ENCODE measurements at places on chromosomes 12 and 14.
A peak's percentile ranks its signal among the peaks of the same experiment; 100 is the strongest.

- no peak for DNase-seq
These were observed 340.0 kb upstream of the STXBP6 start for GRCh38 chr14:25389948-25390347.

GRCh38 chr14:71163050-71163841, 256.0 kb downstream of the PCNX1 start:
- DNase-seq: no peak

GRCh38 chr12:63420206-63420644, 248.1 kb downstream of the DPY19L2 start:
- peak; percentile 98 for DNase-seq

- DNase-seq: no peak
These were observed 72.8 kb upstream of the IFNG-AS1 start for GRCh38 chr12:67916266-67916970.

DNA sequence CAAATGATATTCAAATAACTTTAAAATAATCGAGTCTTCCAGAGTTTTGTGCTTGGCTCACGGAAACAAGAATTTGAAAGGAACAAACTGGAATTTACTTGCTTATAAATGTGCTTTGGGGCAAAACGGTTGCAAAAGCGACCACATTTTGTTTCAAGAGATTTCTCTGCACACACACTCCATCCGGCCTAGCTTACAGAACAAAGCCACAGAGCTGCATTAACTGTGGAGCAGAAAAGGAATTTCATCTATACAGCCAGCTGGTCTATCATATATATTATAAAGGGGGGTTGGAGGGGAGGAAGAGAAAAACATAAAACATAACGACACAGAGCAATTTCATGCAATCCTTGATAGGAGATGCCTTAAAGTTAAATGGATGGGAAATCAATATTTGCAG, 153.0 kb downstream of the MYRFL start:
- DNase-seq: peak; percentile 93

DNA sequence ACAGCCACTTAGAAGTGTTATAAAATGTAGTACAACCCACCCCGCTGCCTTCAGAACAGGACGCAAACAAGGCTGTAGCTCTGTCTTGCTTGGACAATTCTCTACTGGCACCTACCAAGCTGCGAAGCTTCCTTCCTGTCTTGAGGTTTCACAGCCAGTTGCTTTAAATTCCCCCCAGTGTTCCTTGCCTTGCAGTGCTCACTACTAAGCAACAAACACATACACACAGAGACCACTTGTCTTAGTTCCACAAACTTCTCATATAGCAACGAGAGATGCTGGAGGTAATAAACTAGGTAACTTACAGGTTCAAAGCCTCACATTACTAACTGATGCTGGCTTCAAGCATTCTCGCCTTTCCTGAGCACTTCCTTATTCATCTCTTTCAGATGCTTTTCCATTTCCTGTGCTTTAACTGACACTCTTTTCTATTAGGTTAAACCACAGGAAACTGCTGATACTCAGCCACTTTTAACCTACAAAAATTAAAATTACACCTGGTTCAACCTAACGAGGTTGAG, 91.5 kb upstream of the PTGDR start:
- DNase-seq: no peak

DNA sequence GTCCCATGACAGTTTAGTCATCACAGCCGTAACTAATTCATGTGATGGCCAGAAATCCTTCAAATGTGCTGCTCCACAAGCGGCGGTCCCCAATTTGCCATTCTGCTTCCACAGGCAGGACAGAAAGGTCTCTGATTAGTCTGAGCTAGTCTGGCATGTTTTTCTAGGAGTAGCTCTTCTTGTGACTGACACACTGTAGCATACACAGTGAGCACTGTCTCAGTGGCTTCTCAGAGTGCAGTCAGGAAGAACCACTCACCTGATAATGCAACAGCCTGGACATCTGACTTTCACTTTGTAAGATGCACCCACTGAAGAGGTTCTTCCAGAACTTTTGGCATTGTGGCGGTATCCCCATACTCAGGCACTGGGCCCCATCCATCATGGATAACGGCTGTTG, 1266.2 kb downstream of the TMEM121 start:
- DNase-seq: no peak

GRCh38 chr12:24361877-24362580, 412.6 kb upstream of the SOX5 start:
- DNase-seq: no peak

- DNase-seq: no peak
These were observed 395.5 kb downstream of the ZFP36L1 start for GRCh38 chr14:68397371-68397811.

DNA sequence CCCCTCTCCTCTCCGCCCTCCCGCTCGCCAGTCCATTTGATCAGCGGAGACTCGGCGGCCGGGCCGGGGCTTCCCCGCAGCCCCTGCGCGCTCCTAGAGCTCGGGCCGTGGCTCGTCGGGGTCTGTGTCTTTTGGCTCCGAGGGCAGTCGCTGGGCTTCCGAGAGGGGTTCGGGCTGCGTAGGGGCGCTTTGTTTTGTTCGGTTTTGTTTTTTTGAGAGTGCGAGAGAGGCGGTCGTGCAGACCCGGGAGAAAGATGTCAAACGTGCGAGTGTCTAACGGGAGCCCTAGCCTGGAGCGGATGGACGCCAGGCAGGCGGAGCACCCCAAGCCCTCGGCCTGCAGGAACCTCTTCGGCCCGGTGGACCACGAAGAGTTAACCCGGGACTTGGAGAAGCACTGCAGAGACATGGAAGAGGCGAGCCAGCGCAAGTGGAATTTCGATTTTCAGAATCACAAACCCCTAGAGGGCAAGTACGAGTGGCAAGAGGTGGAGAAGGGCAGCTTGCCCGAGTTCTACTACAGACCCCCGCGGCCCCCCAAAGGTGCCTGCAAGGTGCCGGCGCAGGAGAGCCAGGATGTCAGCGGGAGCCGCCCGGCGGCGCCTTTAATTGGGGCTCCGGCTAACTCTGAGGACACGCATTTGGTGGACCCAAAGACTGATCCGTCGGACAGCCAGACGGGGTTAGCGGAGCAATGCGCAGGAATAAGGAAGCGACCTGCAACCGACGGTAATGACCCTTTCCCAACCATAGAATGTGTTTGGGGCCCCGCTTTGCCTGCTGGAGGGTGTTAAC, 615 bp downstream of the CDKN1B start:
- DNase-seq: no peak

- no peak for DNase-seq
These were observed 27.0 kb upstream of the AKAP5 start for GRCh38 chr14:64438181-64438841.

- no peak for DNase-seq
These were observed 17.1 kb upstream of the BICD1 start for GRCh38 chr12:32089586-32089985.

GRCh38 chr14:32925439-32925838, 13.2 kb upstream of the NPAS3 start:
- no peak for DNase-seq

DNA sequence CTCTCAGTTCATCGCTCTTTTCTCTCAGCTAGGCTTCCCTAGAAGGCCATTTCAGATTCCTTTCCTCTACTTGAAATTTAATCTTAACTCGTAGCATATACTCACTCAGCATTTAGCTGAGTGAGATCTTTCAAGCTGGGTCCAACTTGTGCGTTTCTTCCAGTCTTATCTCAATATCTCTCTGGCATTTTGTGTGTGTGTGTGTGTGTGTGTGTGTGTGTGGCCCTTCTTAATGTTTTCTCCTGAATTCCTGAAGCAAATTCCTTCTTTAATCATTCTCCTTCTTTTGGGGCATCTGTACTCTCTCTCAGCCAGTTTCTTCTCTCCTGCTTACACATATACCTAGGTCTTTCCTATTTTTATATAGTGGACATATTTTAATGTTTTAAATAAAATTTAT, 129.1 kb downstream of the KITLG start:
- DNase-seq: no peak

DNA sequence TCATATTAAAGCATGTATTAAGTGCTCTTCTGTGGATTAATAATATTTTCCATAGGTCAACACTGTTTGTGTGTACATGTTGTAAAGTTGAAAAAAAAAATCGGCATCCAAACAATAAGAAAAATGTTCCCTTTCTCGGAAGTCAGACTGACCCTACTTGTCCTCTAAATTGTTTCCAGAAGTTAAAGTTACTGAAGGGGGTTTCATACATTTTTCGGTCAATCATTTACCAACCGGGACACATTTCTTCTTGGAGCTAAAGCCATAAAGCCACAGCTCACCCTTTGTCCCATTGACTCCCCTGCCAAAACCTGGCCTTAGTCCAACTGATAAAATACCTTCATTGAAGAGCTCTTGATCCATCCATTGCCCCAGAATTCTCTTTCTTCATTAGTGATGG, 230.0 kb downstream of the ANO2 start:
- DNase-seq: no peak

GRCh38 chr14:101495284-101495683, 66.0 kb upstream of the DIO3 start:
- no peak for DNase-seq

GRCh38 chr12:79420146-79420618, 270.6 kb downstream of the PAWR start:
- no peak for DNase-seq

DNA sequence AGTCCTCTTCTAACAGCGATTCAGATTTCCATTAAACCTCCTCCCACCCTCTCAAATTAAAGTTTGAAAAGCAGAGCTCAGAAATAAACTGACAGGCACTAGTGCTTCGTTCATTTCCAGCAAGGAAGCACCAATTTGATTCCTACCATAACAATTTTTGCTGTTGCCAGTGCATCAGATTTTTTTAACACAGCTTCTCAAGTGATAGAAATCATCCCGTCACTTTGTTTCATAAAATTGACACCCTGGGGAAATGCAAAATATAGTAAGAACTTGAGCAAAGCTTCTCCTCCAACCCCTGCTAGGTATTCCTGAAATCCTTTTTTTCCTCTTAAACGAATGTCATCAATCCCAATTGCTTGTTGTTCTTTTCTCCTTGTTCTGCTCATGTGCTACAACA, 332.1 kb downstream of the FOXG1 start:
- DNase-seq: no peak

GRCh38 chr12:80716696-80717469, at the start of gene MYF5:
Gene MYF5, plus strand, starts transcription at chr12:80716912. Its CDS starts 152 bp downstream, at chr12:80717064.
- DNase-seq: no peak

DNA sequence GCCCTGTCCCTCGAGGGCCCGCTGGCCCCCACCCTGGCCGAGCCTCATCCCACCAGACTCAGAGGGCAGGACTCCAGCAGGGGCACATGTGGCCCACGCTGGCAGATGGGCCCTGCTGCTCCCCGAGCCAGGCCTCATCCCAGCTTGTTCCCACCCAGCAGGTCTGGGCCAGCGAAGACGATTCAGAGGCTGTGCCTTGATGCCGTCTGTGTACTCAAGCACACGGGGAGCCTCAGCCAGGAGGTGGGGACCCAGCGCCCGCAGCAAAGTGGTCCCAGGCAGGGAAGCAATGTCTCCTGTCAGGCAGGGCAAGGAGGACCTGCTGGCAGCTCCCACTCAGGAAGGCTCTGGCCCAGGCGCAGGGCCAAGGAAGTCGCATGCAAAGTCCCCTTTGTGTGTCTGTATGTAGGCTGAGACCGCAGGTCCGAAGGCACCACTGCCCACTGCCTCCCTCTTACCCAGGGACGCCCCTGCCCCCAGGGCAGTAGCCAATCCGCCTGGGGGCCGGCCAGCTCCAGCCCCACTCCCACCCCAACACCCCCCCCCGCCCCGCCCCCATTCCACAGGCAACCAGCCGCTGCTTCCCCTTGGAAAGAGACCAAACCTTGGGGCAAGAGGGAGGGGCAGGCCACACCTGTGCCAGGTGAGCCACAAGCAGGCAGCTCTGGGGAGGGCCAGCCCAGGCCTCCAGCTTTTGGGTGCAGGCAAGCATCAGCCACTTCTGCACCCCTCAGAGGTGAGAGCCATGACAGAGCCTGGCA, 9.4 kb downstream of the DEGS2 start:
- no peak for DNase-seq

GRCh38 chr14:89417091-89417464, at the start of gene FOXN3:
Gene FOXN3, minus strand, starts transcription at chr14:89417233. Its CDS starts 4,757 bp downstream, at chr14:89412476.
- DNase-seq: no peak

GRCh38 chr12:47874316-47874715, 30.5 kb downstream of the VDR start:
- no peak for DNase-seq

- DNase-seq: no peak
These were observed 58.4 kb downstream of the IGF1 start for GRCh38 chr12:102421802-102422583.

GRCh38 chr12:8662593-8662992, at the start of gene MFAP5:
Gene MFAP5, minus strand, starts transcription at chr12:8662826. Its CDS starts 722 bp downstream, at chr12:8662104.
- DNase-seq: no peak

DNA sequence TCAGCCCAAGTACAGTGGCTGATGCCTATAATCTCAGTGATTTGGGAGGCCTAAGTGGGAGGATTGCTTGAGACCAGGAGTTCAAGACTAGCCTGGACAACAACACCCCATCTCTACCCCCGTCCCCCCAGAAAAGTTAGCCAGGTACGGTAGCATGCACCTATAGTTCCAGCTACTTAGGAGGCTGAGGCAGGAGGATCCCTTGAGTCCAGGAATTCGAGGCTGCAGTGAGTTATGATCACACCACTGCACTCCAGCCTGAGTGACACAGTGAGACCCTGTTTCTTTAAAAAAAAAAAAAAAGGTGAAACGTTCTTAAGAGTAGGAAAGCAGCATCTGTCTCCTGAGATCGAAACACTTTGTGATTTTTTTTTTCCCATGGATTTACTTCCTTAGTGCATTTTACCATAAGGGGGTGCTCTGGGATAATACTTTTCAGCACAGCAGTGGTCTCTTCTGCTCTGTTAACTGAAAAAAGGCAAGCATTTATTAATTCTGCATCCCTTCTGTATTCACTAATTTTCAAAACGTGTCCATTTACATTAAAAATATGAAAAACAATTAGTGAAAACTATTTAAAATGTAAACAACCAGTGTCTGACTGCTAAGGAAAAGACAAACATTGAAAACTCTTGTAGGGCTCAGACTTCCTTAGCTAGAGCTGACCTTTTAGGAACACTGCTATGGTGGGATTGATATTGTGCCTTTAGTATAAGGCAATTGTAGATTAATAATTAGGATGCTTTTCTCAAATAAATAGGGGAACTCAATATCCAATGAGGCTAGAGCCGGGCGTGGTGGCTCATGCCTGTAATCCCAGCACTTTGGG, 31.2 kb upstream of the USP44 start:
- DNase-seq: peak; percentile 26

- DNase-seq: no peak
These were observed 43.4 kb downstream of the SAMD4A start for GRCh38 chr14:54610051-54610977.

DNA sequence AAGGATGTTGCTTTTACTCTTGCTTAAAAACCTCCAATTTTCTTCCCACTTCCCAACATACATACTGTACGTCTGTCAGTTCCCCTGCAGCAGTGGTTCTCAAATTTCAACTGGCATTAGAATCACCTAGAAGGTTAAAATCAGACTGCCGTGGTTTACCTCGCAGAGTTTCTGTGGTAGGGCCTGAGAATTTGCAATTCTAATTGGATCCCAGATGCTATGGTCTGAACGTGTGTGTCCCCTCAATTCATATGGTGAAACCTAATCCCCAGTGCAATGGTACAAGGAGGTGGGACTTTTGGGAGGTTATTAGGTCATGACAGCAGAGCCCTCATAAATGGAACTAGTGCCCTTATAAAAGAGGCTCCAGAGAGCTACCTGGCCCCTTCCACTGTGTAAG, 226.9 kb downstream of the CRADD start:
- no peak for DNase-seq

- no peak for DNase-seq
These were observed 115.4 kb downstream of the ADAMTS20 start for GRCh38 chr12:43436597-43436996.

- no peak for DNase-seq
These were observed 261.5 kb downstream of the PCNX1 start for GRCh38 chr14:71168564-71169427.

Data from SK-N-MC (cell line).